ENCODE measurements at places on chromosomes 11 and 22.

DNA sequence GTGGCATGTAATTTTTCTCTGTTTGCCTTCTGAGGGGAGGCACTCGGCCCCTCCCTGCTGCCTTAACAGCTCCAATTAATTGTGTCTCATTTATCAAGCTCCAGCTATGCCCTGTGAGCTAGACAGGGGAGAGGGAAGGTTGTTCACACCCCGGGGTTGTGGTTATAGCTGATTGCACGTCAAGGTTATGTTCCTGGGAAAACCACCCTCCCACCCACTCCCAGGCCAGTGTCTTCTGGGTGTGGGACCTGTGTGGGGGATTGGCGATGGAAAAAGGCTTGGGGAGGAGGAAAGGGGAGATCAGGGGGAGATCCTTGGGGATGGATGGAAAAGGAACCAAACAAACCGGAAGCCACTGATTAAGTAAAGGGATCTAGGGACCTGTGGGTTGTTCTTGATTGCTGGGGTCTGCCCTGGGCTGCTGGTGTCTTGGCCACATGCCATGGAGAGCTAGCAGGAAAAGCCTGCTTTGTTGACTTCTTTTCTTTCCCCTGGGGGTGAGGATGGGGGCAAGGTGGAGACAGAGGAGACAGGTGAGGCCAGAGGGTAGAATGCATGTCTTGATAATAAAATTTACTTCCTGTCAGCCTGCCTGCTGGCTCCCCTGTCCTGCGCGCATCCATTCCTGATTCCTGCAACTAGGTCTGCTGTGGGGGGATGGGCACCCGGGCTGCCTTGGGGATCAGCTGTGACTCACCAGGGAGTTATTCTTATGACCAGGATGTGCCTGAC, 13.5 kb upstream of the SORL1-AS1 start:
- DNase-seq: peak; percentile 61

DNA sequence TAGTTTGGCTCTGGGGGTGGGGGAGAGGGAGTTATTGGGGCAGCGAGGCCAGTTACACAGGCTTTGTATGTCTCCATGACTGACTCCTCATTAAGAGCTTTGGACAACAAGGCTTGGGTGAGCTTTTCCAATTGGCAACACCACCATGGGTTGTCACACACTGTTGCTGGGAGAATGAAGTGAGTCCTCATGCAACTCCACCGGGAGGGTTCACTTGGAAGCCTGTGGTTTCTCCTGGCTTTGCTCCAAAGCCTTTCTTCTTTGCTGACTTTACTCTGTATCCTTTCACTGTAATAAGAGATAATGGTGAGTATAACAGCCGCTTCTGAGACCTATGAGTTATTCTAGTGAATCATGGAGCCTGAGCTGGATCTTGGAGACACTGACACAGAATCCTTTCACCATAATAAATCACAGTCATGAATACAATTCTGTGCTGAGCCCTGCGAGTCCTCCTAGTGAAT, 24.9 kb downstream of the EIF3F start:
- DNase-seq: no peak

DNA sequence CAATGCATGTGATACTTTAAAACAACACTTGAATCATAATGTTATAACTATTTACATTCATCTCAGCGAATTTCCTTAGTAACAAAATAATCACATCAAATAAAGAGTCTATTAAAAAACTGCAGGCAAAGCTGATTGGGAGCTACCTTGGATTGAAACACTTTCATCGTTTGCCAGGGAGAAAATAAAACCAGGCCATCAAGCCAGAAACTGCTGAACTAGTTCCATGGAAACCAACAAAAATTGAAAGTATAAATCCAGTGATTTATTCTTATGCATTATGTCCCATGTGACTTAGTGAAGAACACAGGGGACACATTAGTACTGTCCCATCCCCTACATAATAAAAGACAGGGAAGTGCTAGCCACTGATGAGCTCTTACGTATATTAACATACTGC, 21.7 kb downstream of the SLC35F2 start:
- DNase-seq: no peak

GRCh38 chr11:29751618-29752017, 265.2 kb downstream of the KCNA4 start:
- DNase-seq: no peak

DNA sequence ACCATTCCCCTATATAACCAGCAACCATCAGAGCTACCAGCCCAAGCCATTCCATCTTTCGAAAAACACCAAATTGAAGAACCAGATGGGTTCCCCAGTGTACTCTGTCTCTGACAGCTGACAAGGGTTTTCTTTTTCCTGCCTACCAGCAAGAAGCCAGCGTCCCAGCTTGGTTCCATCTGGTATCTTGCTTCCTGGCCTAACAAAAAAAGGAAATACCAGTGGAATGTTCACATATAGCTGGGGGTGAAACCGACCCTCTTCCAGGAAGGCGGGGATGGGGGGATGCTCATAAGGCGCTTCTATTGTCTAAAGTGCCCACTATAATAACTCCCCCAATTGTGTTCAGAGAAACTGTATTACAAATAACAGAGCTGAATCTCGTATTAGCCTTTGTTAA, 172.3 kb downstream of the LDLRAD3 start:
- DNase-seq: no peak

DNA sequence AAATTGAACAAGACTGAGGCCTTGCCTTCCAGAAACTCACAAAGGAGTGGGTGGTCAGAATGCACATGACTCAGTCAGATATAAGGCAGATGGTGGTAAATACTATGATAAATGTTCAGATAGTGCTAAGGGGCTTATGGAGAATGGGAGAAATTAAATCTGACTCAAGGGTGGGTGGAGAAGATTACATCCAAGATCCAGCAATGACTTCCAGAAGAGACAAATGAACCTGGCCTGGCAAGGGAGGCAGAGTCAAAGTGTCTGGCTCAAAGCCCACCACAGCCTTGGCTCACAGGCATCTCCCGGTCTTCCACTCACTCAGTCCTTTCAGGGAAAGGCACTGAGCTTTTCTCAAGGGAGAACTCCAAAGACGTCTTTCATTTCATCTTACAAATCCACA, 6.1 kb upstream of the ZBTB16 start:
- no peak for DNase-seq

- no peak for DNase-seq
Observed at GRCh38 chr11:72639502-72640375, 34.5 kb downstream of the PDE2A start.

DNA sequence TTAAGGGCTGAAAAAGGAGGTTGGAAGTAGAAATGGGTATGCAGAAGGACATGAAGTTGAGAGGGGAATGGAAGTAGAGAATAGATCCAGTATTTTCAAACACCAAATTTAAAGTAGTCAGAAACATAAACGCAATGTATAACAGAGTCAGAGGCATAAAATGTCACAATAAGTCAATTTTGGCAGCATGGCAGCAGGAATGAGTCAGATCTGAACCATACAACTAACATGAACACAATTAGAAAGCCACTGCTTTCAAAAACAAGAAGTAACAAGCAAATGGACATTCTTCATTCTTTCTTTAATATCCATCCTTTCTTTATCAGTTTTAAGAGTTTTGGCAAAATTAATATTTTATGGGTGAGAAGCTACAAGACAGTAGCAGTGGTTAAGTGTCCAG, 2.5 kb downstream of the CHORDC1 start:
- no peak for DNase-seq

- no peak for DNase-seq
Observed at GRCh38 chr11:117738246-117738957, 58.6 kb downstream of the DSCAML1 start.

- DNase-seq: peak; percentile 20
Observed at GRCh38 chr11:77091146-77091940, 11.3 kb upstream of the OMP start.

DNA sequence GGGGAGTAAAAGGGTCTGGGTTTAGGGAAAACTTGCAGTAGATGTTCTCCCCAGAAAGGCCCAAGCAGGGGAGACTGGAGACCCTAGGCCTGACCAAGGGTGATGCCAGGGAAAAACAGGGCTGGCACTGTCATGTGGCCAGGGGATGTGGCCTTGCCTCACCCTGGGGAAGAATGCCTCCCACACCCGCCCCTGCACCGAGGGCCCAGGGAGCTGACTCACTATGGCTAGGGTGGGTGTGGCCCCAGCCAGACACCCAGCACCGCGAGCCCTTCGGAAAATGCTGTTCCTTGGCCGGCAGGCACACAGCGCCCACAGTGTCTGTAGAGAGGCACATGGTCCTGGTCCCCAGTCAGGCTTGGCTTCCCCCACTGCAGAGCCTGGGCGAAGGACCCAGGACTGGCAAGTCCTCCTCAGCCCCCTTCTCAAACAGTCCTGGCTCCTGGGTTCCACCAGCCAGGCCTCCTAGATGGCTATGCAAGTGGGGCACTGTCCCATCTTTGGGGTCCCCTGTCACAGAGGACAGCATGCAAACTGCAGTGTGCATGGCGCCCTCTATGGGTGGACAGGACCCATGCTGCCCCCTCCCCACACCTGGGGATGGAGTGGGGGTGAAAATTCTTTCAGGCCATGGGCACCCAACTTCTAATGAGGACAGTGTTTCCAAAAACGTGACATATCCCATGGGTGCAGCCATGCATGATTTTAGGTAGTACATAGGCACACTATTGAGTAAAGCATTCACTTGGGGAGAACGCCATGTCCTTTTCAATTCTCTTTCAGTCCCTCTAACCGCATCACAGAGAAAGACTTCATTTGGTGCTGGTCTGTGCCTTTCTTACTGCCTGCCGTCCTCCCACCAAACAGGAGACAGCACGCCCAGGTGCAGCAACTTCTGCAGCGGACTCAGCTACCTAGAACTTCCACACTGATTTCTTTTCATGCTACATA, 15.2 kb downstream of the TMPRSS5 start:
- DNase-seq: no peak

DNA sequence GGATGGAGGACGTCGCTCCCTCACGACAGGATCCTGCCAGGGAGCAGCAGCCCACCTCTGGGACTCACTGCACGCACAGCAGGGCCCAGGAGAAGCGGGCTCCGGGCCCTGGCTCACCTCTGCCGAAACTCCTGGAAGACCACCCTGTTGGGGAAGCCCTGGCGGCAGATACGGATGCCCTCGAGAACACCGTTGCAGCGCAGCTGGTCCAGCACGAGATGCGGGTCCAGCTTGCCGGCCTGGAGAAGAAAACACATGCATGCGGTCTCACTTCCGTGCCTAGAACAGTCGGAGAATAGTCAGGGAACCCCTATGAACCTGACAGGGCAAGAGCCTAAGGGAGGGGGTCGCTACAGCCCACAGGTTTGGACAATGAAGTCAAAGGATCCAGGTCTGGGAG, 52.9 kb downstream of the APOL1 start:
- DNase-seq: no peak

DNA sequence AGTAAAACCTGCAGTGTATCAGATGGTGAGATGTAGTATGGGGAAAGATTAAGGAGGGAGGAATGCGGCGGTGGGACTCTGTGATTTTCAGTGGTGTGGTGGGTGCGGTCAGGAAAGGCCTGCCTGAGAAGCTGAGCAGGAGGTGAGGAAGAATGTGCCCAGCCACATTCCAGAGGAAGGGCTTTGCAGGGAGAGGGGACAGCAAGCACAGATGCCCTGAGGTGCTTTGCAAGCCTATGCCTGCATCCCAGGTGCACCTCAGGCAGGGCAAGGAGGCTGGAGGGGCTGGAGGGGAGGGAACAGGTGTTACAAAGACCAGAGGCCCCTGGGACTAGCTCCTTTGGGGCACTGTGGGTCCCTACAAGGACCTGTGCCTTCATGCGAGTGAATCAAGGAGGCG, 42.1 kb downstream of the MYO7A start:
- DNase-seq: no peak

DNA sequence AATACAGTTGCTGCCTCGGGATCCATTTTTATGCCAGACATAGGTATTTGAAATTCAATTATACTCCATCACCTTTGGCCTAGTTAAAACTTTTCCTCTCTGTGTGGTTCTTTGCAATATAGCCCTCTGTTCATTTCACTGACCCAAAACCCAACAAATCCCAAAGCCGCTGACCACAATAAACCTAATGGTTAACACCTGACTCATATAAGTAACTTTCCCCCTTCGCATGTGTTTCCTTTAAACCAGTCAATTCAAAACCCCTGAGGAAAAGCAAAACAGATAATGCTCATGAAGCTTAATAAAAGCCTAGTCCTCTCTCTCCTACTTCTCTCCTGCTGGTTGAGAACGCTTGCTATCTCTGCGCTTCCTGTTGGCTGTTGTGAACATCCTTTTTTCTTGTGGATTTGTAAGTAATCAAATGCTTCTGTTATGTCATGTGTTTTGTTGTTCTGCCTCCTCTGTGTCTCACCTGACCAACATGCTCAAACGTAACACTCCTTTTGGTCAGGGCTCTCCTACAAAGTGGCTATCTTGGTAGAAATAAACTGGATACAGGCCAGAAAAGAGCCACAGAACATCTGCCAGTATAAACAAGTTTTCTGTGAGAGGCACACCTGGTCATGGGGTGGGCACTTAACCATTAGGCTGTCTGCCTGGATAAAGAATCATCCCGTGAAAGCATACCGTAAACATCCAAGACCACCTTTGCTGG, 652.6 kb downstream of the METTL15 start:
- DNase-seq: no peak

GRCh38 chr22:26707581-26707980, 50.2 kb downstream of the MIAT start:
- DNase-seq: no peak

DNA sequence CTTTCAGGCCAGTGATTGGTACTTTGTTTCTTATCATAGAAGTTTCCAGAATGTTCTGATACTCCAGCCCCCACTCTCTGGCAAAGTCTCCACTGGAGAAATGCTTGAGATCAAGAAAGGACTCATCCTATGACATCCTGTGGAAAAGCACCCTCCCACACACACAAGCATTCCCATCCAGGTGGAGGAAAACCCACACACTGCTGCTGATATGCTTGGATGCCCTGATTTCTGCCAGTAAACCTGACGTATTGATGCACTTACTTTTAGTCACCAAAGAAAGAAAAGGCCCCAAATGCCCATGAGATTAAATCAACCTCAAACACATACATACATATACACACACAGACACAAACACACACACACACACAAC, 9.2 kb upstream of the SLC5A12 start:
- DNase-seq: no peak

DNA sequence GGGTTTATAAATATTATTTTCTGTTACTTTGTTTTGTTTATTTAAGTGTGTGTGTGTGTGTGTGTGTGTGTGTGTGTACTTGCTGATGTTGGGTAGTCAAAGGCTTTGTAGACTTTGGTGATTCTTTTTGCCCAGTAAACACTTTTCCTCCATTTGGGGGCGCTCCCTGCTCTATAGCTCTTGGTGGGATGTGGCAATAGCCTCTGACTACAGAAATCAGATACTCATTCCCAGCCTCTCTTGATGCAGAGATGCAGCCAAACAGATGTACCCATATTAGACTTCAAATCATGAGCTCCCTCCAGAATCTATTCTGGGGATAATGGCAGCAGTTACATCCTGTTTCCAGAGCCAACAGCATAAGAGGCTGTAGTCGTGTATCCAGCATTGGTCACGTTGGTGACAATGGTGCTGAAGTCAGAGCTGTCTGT, 33.4 kb upstream of the APOL5 start:
- no peak for DNase-seq

GRCh38 chr22:48313175-48313830, 1514.4 kb downstream of the BRD1 start:
- no peak for DNase-seq

GRCh38 chr11:64918017-64918416, 1.0 kb upstream of the ATG2A start:
- no peak for DNase-seq

- no peak for DNase-seq
Observed at GRCh38 chr11:91792779-91793262, 431.8 kb upstream of the FAT3 start.

- DNase-seq: no peak
Observed at GRCh38 chr11:66015454-66015881, 3.7 kb downstream of the CST6 start.
